Natural killer cell treated with Interleukin-12 subunit alpha and Interleukin-12 subunit beta and Interleukin-15 and Interleukin-18, amount 100 ng/mL, for 72 hours (primary cell): ENCODE measurements at places on chromosomes 7 and 10.

DNA sequence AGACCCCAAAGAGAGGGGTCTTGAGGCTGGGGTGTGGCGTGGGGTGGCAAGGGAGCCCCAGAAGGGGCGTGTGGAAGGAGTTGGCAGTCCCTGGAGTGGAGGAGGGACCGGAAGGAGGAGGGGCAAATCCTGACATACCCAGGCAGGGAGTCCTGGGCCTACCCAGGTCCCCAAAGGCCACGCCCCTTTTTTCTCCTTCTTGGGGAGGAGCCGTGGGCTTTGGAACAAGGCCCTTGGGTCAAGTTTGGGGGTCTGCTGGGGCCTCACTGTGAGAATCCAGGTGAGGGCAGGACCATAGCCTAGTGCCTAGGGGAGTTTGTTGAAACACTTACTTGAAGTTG is 1.2 kb upstream of the SMARCD3 start:
- H3K4me3 ChIP-seq, result peak overlapping the region; percentile 90
- H3K27ac ChIP-seq, result no peak overlapping the region
- no peaks in the 10 kb centered on the region for H3K36me3 ChIP-seq
- peaks cover 21% of the 10 kb centered on the region for H3K4me1 ChIP-seq

DNA sequence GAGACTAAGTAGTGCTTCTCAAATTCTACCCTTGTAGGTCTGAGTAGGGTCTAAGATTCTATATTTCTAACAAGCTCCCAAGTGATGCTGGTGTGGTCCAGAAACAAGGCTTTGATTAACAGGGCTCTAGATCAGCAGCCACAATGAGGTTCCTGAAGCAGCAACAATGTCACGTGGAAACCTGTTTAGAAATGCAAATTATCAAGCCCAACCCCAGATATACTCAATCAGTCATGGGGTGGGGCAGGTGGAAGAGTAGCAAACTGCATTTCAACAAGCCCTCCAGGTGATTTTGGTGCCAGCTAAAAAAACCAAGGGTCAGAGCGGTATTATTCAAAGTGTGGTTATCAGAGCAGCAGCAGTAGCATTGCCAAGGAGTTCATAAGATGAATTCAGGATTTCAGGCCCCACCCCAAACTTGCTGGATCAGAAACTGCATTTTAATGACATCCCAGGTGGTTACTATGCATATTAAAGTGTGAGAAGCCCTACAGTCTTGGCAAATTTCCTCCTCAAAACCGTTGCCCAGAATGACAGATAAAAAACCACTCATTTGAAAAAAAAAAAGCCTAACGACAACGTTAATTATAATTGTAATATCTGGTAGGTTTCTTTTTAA is 199.2 kb downstream of the AHR start:
- no peaks in the 10 kb centered on the region for H3K27me3 ChIP-seq
- H3K27ac ChIP-seq, result no peak overlapping the region
- H3K4me1 ChIP-seq, result no peaks in the 10 kb centered on the region
- DNase-seq, result no peak
- no peaks in the 10 kb centered on the region for H3K36me3 ChIP-seq

DNA sequence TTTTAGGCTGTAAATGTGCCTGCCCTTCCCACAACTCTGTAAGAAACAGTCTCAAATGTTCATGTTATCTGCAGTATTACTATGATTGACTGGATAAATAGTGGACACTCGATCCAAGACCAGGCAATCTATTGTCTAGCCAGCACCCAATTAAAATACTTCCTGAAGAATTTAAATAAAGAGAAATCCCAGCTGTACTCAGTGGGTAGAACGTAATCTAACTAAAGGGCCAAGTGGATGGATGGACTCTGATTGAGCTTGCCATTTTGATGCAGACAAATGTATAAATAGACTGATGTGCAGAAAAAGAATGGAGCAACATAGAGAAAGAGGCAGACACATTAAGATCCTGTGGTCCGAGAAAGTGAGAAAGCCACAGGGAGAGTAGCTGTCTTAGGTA is 158.0 kb downstream of the IPMK start:
- H3K4me3 ChIP-seq, result no peak overlapping the region
- H3K36me3 ChIP-seq, result no peaks in the 10 kb centered on the region
- DNase-seq, result no peak
- H3K27ac ChIP-seq, result no peak overlapping the region
- H3K4me1 ChIP-seq, result no peaks in the 10 kb centered on the region

DNA sequence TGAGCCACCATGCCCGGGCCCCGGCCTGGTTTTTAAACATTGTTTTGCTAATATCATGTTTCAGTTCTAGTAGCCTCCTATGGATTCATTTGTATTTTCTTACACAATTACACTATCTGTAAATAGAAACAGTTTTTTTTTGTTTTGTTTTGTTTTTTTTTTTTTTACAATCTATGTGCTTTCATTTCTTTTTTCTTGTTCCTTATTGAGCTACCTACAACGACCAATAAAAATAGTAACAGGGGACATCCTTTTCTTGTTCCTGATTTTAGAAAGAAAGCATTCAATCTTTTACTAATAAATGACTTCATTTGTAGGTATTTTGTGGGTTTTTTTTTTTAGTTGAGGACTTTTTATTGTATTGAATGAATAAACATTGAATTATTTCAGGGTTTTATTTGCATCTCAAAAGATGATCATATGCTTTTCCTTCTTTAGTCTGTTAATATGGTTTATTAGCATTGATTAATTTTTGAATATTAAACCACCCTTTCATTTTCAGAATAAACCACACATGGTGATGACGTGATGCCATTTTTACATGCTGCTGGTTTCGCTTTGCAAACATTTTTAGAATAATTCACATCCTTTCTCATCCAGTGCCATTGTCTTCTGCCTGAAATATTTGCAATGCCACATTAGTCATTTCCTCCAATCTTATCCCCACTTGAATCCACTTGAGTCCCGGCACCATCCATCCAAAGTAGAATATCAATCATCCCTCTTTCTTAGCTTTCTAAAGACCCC is 18.1 kb upstream of the AKR1E2 start:
- no peak for DNase-seq
- H3K4me1 ChIP-seq, result no peaks in the 10 kb centered on the region
- H3K27me3 ChIP-seq, result peaks cover 11% of the 10 kb centered on the region
- no peak overlapping the region for H3K4me3 ChIP-seq
- no peak overlapping the region for H3K27ac ChIP-seq

DNA sequence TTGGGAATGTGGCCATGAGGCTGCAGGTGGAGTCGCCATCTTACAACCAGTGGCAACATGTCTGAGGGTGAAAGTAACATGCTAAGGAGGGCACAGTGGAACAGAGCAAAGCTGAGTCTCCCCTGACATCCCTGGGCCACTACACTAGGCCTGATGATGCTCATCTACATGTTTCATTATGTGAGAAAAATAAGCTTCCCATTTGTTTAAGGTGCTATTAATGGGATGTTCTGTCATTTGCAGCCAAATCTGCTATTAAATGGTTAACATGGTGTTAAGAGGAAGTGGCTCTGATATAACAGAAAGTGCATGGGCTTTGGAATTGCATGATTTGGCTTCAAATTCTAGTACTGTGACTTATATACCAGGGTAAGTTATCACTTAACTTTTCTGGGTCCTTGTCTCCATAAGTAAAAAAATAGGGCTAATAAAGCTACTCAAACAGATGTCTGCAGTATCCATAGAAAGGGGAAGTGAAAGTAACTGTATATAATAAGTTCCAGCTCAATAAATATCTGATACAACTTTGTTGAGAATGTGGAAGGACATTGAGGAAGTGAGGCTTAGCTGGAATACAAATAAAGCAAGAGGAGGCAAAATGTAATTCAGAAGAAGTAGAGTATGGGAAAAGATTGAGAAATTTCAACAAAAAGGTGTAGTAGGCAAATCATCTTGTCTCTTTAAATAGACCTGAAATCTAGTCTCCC is 158.9 kb downstream of the RTKN2 start:
- no peaks in the 10 kb centered on the region for H3K36me3 ChIP-seq
- peak overlapping the region; percentile 38 for H3K27ac ChIP-seq
- peaks cover 23% of the 10 kb centered on the region for H3K4me1 ChIP-seq
- no peaks in the 10 kb centered on the region for H3K27me3 ChIP-seq

DNA sequence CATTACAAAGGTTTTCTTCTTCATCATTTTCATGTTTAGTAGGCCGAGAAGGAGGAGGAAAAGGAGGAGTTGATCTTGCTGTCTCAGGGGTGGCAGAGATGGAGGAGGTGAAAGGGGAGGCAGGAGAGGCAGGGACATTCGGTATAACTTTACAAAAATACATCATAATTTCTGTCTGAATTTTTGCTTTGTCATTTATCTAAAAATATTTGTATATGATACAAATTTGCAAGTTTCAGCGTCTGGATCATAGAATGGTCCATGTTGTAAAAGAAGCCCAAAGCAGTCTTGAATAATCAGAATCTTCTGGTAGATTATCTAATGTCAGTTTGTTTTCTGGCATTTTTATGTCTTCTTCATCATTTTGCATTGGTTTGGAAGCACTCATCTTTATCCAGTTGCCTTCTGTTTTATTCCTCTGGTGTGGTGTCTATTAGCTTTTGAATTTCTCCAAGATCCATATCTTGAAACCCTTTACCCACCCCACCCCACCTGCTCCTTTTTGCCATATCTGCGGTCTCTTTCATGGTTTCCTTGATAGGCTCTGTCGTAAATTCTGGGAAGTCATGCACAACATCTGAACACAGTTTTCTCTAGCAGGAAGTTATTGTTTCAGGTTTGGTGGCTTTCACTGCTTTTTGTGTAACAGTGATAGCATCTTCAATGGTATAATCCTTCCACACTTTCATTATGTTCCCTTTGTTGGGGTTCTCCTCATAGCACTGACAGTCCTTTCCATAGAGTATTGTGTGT is 95.0 kb downstream of the ST7 start:
- no peaks in the 10 kb centered on the region for H3K27me3 ChIP-seq
- H3K4me1 ChIP-seq, result peaks cover 41% of the 10 kb centered on the region
- no peak overlapping the region for H3K27ac ChIP-seq
- DNase-seq, result no peak
- no peaks in the 10 kb centered on the region for H3K36me3 ChIP-seq

- H3K4me3 ChIP-seq, result peak overlapping the region; percentile 86
- H3K36me3 ChIP-seq, result no peaks in the 10 kb centered on the region
- no peak for DNase-seq
Observed at GRCh38 chr7:132655131-132655727, 79.0 kb upstream of the PLXNA4 start.

DNA sequence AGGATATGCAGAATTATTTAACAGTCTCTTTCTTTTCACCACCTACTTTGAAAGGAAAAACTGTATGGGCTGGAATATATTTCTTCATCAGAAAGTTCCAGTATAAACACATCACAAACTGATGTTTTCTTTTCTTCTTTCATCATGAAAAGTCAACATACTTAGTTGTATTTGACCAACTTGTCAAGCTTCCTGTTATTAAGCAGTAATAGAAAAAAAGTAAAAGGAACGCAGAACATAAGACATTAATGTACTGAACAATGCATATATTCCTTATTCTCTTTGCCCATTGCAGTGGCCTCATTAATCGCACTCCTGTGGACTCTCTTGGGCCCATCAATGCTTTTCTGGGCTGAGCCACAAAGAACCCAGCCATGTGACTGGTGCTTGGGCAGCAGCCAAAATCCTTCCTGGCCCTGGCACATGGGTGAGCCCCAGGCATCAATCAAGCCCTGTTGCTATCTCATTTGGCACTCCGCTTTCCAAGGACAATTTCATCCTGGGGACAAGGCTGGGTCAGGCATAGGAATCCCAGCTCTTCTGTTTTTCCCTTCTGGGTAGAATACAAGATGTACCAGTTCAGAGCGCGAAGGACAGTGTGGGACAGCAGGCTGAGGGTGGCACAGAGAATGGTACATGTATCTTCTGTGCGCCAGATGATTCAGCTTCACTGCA is 42.3 kb downstream of the RHOBTB1 start:
- H3K27ac ChIP-seq, result no peak overlapping the region
- no peaks in the 10 kb centered on the region for H3K4me1 ChIP-seq
- no peak overlapping the region for H3K4me3 ChIP-seq
- no peak for DNase-seq

DNA sequence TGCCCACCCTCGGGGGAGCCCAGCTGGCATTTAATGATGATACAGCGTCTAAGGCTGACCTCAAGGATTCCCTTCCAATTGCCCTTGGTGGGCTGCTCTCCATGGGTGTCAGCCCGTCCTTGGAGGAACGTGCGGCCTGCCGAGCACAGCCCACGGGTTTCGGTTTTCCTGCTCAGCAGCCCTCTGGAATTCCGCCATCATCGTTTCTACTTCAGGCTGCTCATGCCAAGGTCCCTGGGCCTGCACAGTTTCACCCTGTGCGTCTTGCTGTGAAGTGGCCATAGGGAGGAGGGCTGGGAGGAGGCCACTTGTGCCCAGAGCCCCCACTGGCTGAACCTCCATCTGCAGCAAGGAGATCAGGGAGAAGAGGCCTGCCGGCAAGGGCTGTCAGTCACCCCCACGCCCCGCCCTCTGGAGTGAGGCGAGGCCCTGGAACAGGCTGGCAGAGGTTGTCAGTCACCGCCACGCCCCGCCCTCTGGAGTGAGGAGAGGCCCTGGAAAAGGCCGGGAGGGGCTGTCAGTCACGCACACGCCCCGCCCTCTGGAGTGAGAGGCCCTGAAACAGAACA is 82.8 kb downstream of the CHST15 start:
- no peak for DNase-seq
- H3K4me1 ChIP-seq, result no peaks in the 10 kb centered on the region
- no peak overlapping the region for H3K4me3 ChIP-seq
- H3K27ac ChIP-seq, result no peak overlapping the region
- H3K36me3 ChIP-seq, result no peaks in the 10 kb centered on the region

DNA sequence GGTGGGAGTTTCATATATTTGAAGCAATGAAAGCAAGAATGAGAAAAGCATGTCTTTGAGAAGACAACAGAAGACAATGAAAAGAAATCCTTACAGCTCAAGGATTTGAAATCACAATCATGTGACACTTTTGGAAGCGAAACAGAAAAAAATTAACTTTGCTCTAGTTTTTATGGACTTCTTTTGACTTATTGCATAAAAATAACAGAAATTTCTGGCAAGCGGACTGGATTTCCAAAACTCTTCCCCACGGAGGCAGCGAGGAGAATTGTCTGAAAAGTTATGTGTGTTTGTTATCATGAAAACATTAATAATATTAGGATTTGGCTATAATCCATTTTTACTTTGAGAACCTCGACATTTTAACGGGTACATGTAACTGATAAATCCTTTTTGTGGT is 223.3 kb downstream of the LRMDA start:
- H3K4me3 ChIP-seq, result no peak overlapping the region
- H3K27ac ChIP-seq, result no peak overlapping the region
- peaks cover 16% of the 10 kb centered on the region for H3K27me3 ChIP-seq
- DNase-seq, result no peak

DNA sequence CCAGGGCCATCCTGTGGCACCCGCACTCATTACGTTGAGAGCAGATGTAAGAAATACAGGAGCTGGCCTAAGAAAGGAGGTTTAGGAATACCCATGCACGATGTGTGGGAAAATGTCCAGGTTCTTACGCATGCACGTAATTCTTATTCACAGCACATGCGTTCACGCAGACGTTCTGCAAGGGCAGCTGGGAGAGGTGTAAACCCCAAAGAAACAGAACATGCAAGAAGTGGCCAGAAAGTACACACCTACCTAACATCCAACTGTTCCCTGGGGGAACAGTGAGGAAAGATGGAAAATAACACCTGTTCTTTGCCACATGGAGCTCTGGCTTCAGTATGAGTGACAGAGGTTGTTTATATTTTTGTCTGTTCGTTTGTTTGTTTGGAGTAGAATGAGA is 285.6 kb downstream of the PRPF18 start:
- DNase-seq, result no peak
- no peaks in the 10 kb centered on the region for H3K4me1 ChIP-seq
- H3K27ac ChIP-seq, result no peak overlapping the region
- H3K36me3 ChIP-seq, result no peaks in the 10 kb centered on the region
- no peak overlapping the region for H3K4me3 ChIP-seq

- no peak overlapping the region for H3K4me3 ChIP-seq
- H3K27ac ChIP-seq, result no peak overlapping the region
- H3K36me3 ChIP-seq, result no peaks in the 10 kb centered on the region
- H3K27me3 ChIP-seq, result no peaks in the 10 kb centered on the region
- DNase-seq, result no peak
Observed at GRCh38 chr7:71787513-71787912, 624.6 kb downstream of the CALN1 start.
